Lower lobe of right lung (tissue), 2 donors: ENCODE measurements at places on chromosomes 6 and 20.

GRCh38 chr6:75493400-75494064, at the start of gene FILIP1:
Gene FILIP1 (minus strand): TSS chr6:75493800. CDS start chr6:75414972, 78,828 bp downstream.
- DNase-seq, result peak; percentile 44

DNA sequence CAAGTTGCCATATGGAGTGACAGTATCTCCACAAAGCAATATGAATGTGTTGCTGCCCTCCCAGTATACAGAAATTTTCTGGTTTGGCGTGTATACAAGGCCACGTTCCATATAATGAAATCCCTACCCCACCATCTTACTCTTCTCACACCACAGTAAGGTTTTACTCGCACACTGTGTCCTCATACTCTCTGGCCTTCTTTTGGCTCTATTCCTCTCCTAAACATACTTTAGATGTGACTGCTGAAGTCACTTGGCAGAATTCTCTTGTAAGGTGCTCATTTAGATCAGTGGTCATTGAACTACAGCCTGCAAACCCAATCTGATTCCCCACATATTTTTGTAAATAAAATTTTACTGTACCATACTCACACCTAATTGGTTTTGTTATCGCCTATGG, 123.2 kb downstream of the RFPL4B start:
- no peak for DNase-seq

GRCh38 chr6:4134841-4135664, at the start of gene ECI2:
Gene ECI2 (minus strand): TSS chr6:4135575. CDS start chr6:4135560, 15 bp downstream.
- DNase-seq, result peak; percentile 86

GRCh38 chr6:93418408-93419303, 703 bp downstream of the EPHA7 start:
- peak; percentile 47 for DNase-seq

DNA sequence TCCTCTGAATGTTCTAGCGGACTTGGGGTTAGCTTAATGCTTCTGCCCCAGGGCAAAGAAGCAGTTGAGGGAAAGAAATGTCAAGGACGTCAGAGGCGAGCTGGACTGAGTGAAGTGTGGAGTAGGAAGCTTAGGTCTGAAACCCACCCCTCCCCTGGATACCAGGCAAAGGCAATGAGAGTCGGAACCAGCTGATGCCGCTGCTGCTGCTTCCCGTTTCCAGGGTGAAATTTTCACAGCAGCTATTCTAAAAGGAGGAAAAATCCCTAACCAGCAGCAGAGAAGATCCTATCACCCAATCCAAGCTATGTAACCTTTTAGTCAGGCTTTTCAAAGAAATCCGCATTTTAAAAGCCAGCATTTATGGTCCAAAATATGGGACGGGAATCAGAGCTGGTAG, 564.3 kb downstream of the LMBRD1 start:
- no peak for DNase-seq

DNA sequence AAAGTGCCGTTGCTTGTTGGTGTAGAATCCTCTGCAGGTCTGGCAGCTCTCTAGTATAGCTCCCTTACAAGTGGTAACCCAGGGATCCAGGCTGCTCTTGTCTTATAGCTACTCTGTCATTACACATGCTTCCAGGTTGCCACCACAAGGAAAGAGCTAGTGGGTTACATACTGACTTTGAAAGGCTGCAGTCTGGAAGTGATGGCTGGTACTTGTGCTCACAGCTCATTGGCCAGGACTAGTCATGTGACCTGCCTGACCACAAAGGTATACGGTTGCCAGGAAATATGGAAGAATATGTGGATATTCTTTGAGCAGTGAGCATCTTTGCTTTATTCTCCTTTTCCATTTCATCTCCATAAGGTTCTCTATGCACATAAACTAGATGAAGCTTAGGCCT, 46.0 kb downstream of the RREB1 start:
- DNase-seq, result no peak

DNA sequence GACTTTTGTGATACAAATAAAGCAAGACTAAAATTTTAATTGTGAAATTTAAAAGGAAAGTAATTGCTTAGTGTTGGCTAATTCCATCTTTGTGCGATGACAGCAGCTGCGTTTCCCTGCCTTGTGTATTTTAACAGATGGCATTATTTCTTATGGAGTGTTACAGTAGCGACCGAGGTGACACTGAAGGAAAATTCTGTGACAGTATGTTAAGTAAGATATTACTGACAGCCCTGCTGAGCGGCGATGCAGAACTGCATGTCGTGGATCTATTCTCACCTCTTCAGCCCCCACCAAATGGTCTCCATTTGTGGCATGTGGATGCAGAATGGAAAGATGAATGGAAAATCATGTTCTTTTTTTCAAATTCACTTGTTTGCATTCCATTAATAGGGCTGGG, 289.4 kb downstream of the RNF144B start:
- DNase-seq, result no peak

GRCh38 chr6:46381579-46381978, 109.7 kb downstream of the RCAN2 start:
- no peak for DNase-seq

DNA sequence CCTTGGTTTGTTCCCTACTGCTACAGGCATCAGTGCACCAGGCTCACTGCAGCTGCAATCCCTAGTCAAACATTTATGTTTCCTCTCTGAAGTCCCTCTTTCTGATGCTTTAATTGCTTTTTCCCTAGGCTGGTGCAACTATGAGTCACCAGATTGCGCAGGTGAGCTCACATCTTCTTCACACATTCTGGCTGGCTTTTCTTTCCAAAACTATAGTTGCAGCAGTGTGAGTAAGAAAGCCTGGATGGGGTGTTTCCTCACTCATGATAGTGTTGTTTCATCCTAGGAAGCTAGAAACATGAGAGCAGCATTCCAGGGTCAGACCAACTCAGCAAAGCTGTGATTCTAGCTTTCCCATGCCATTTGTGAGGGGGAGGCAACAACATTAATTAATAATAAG, 296.4 kb downstream of the PAX1 start:
- DNase-seq, result no peak

- DNase-seq, result no peak
Observed at GRCh38 chr20:34999021-34999451, 43.4 kb downstream of the MYH7B start.

- DNase-seq, result no peak
Observed at GRCh38 chr6:39347206-39347605, 24.7 kb upstream of the KCNK16 start.

DNA sequence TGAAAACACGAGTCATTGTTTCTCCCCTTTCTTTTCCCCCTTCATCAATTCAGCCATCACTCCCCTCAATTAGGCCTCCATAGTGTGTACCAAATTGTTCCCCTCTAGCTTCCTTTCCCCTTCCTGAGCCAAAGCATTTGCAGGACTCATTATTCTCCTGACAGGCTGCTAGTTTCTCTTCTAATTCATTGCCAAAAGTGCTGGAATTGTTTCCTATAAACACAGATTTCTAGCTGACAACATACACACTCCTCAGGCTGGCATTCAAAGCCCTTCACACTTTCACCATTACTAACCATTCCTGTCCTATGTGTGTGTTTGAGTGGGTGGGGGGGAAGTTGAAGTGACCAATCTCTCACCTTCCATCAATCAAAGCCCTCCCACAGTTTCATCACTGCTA, 444.2 kb upstream of the OPRM1 start:
- DNase-seq, result no peak

DNA sequence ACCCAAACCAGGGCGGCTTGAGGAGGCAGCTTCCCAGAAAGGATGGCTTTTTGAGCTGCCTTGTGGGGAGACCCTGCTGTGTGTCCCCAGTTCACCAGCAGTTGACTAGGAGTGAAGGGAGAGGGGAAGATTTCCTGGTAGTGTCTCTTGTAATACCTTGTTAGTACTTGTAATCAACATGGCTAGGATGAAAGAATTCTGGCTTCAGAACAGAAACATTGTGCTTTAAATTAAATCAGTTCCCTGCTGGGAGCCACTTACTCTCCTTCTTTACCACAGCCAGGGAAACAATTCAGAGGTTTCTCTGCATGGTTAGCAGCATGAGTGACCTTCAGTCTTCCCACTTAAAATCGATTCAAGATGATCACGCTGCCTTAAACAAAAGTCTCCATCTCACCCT, 525.4 kb upstream of the ID4 start:
- no peak for DNase-seq

GRCh38 chr20:64045346-64046011, 4.0 kb downstream of the SOX18 start:
- no peak for DNase-seq

DNA sequence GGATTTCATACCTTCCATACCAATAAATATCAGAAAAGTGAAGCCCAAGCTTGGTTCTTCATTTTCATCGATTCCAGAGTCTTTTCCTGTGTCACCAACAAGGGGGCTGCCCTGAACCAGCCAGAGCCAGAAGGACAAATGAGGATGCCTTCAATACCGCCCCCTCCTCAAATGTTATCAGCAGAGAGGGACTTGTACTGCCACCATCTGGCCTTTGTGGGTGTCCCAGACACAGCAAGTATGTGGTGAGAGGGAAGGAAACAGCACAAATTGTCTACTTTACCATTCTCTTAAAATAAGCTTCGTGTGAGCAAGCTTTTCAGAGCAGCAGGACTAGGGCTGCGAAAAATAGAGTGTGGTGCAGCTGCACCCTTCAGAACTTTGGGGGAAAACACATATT, 165.3 kb downstream of the SOBP start:
- no peak for DNase-seq

DNA sequence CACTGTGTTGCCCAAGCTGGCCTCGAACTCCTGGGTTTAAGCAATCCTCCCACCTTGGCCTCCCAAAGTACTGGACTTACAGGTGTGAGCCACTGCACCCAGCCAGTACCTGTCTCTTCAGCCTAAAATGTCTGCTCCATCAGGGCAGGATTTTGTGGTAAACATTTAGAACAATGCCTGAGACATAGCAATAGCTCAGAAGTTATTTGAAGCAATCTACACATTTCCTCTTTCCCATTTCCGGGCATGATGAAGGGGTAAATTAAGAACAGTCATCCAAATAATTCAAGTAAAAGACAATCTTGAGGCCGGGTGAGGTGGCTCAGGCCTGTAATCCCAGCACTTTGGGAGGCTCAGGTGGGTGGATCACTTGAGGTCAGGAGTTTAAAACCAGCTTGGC, 69.0 kb upstream of the ZNF217 start:
- DNase-seq, result no peak

DNA sequence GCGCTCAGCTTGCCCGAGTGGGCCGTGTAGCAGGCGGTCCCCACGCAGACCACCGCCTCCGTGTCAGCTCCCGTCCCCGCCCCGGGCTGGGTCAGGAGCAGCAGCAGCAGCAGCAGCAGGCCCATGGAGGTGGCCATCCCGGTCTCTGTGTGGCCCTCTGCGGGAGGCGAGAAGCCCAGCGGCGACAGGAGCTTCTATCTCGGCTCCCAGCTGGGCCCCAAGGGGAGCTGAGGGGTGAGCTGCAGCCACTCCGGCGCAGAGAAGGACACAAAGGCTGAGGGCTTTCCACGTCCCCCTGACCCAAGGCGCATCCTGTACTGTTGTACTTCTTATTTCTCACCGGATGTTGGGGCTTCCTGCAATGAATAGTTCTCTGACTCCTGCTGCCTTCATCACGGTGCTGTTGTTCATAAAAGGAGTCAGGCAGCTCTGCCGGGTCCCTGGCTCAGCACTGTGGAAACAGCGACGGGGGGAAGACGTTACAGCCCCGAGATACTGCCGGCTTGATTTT, at the start of gene CD93:
CD93 (minus strand) TSS at position 269 of the 511 bp plus-strand sequence; CDS start at position 137, 132 bp downstream.
- DNase-seq, result peak; percentile 55
